ENCODE measurements at places on chromosomes 16 and 17. TPM values are rescaled to one million over a fixed set of nuclear protein-coding genes. Genes with fewer than 3 reads are reported as not detected.
A peak's percentile ranks its signal among the peaks of the same experiment; 100 is the strongest.

PRRT2 gene
- not detected for total RNA-seq

CD300LB gene
- total RNA-seq = not detected

NGFR gene
- total RNA-seq = not detected

PYDC1 gene
- not detected for total RNA-seq

TM4SF5 gene
- not detected for total RNA-seq

SREBF1 gene
- total RNA-seq = 71.5 TPM

TERF2IP gene
- 54.4 TPM for total RNA-seq

DNA sequence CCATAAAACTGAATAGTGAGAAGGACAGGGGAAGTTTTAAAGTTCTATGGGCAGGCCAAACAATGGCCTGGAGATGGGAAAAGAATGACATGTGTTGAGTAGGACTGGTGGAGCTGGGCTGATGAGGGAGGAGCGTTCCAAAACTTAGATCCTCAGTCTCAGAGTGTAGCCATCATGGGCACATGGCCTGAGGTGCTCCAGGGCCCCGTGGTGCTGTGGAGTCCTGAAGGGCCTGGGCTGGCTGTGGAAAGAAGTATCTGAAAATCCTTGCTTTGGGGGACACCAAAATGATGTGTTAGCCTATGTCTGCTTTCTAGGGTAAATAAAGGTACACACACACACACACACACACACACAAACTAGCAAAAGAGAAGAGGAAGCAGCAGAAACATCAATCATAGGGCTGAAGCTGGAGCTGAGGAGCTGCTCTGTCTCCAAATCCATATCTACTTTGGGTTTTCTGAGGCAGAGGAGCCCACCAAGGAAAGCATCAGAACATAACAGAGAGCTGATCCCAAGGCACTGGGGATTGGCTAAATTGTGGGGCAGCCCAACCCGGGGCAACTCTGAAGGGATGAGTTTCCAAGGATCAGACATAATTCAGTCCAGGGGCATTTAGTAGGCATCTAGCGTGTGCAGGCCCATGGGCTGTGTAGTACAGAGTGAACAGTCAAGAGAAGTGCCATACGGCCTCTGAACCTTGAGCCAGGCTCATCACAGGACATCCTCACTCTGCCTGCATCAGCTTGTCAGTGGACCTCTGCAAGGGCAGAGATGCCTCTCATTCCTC lies 85.2 kb downstream of the C16orf78 start:
- no peak for DNase-seq

- no peak for DNase-seq
Measured at GRCh38 chr16:80056324-80056723, 455.8 kb upstream of the MAF start.

DNA sequence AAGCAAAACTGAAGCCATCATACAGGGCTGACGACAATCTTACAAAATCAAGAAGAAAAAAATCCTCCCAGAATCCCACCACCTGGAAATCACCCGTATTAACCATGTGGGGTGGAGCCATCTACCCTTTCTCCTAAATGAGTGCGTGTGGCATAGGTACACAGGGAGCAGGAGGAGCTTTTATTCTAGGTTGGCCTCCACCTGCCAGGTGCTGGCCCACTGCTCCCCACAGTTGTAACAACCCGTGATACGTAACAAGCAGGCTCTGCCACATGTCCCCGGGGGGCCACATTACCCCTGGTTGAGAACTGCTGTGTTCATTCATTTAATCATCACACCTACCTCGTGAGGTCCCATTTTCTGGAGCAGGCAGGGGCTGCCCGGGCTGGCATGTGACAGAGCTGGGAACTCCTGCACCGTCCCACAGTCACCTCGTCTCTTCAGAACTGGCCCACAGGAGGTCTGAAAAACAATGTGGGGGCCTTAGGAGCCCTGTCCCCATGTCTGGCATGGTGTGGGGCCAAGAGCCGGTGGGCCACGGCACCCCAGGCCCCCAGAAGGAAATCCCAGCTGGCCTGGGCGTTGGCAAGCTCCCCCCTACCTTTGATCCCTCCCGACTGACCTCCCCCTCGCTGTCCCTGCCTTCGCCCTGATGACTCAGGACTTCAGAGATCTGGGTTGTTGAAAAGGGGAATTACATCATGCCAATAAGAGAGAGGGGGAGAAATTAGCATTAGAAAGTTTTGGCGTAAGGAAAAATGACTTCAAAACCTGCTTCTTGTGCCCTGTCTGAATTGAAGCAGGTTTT lies 12.9 kb downstream of the CMIP start:
- peak; percentile 64 for DNase-seq

- peak; percentile 58 for DNase-seq
Measured at GRCh38 chr16:30748634-30749445, 615 bp downstream of the PHKG2 start.

DNA sequence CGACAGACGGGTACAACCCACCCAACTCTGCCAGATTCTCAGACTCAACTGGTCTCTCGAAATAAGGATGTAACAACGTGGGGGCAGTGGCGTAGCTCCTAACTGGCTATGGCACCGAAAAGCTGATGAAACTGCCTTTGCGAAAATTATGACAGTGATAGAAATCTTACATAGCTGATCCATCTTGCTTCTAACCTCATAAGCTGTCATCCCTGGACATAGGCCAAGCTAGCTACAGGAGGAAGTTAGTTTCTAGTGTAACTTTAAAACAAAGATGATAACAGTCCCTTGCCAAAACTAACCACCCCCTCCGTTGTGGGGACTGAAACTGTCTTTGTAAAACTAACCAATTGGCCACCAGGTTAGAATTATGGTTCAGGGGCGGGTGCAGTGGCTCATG lies 220.1 kb downstream of the SLC39A11 start:
- DNase-seq = no peak

DNA sequence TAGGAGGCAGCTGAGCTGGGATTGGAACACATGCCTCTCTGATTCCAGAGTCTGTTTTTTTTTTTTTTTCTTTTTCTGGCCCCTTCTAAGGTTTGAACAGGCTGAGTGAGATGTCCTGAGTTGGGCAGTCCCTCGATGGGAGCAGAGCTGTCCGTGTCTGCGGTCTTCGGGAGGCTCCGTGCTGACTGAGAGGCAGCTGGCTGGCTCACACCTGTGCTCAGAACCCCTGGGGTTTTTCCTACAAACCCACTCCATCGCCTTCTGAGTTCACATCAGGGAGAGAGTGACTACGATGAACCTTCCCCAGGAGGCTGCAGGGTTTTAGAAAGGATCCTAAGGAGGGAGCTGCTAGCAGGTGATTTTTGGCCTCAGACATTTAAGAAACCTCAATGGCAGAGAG lies 92.5 kb downstream of the IRF8 start:
- DNase-seq = no peak

- peak; percentile 43 for DNase-seq
Measured at GRCh38 chr17:76032073-76032779, 5.1 kb upstream of the EVPL start.

- peak; percentile 68 for DNase-seq
Measured at GRCh38 chr16:85296859-85297660, 184.8 kb upstream of the CIBAR2 start.

GRCh38 chr16:8594149-8594666 lies 3.9 kb upstream of the TMEM114 start:
- DNase-seq = no peak

GRCh38 chr16:89257757-89258465 lies 40.4 kb downstream of the ZNF778 start:
- DNase-seq = no peak

DNA sequence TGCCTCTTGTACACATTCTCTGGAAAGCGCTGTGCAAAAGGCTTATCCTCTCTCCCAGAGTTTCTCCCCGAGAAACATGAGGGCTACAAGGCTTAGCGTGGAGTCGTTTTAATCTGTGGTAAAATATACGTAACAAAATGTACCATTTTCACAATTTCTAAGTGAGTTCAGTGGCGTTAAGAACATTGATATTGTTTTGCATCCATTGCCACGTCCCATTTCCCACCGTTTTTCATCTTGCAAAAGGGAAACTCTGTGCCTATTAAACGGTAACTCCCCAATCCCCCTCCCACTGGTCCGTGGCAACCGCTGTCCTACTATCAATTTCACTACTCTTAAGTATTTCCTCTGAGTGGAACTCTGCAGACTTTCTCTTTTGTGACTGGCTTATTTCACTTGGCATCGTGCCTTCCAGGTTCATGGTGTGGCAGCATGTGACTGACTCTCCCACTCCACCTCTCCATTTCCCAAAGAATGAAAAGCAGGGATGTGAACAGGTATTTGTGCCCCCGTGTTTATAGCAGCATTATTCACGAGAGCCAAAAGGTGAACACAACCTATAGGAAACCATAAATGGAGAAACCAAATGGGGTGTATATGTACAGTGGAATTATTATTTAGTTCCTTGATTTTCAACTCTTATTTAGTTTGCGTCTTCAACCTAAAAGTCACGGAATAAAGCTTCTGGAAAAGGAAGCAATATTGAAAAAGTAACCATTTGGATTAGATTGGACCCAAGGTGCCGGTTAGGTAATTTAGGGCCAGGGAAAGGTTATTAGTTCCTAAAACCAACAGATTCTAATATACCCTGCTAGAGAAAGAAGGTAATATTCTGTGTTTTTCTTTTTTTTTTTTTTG lies 1.1 kb upstream of the USP32 start:
- peak; percentile 80 for DNase-seq

GRCh38 chr17:43967251-43967875 lies 13.6 kb upstream of the PYY start:
- no peak for DNase-seq

DNA sequence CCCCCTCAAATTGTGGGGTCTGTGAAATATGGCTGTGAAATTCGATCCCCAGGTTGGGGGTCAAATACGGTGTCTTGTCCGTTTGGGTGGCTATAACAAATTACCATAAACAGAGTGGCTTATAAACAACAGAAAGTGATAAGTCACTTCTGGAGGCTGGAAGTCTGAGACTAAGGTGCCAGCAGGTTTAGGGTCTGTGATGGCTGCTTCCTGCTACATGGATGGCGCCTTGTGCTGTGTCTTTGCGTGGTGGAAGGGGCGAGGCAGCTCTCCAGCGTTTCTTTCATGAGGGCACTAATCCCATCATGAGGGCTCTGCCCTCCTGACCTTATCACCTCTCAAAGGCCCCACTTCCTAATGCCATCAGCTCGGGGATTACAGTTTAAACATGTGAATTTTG lies 120.0 kb downstream of the IRF8 start:
- DNase-seq = no peak

GRCh38 chr17:14458724-14459123 lies 157.8 kb downstream of the HS3ST3B1 start:
- DNase-seq = no peak

- DNase-seq = no peak
Measured at GRCh38 chr16:53755026-53755910, 51.3 kb downstream of the FTO start.

- no peak for DNase-seq
Measured at GRCh38 chr17:74558882-74559519, 8.3 kb downstream of the CD300H start.

DNA sequence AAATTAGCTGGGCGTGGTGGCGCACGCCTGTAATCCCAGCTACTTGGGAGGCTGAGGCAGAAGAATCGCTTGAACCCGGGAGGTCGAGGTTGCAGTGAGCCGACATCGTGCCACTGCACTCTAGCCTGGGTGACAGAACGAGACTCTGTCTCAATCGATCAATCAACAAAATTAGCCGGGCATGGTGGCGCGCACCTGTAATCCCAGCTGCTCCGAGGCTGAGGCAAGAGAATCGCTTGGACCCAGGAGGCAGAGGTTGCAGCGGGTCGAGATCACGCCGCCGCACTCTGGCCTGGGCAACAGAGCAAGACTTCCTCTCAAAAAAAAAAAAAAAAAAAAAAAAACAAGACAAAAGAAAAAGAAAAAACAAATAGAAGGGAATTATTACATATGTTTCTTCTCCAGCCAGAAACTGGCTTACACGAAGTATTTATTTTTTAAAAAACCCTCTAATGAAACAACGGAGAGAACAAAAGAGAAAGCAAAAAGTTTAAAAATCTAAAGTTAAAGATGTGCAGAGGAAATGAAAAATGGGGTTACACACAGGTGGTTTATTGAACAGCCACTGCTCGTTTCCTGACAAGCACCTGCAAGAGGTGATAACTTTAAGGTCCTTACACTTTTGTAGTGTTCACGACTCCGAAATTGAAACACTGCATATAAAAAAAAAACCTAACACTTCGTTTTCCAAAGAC lies 1.4 kb downstream of the SYNRG start:
- DNase-seq = peak; percentile 14

DNA sequence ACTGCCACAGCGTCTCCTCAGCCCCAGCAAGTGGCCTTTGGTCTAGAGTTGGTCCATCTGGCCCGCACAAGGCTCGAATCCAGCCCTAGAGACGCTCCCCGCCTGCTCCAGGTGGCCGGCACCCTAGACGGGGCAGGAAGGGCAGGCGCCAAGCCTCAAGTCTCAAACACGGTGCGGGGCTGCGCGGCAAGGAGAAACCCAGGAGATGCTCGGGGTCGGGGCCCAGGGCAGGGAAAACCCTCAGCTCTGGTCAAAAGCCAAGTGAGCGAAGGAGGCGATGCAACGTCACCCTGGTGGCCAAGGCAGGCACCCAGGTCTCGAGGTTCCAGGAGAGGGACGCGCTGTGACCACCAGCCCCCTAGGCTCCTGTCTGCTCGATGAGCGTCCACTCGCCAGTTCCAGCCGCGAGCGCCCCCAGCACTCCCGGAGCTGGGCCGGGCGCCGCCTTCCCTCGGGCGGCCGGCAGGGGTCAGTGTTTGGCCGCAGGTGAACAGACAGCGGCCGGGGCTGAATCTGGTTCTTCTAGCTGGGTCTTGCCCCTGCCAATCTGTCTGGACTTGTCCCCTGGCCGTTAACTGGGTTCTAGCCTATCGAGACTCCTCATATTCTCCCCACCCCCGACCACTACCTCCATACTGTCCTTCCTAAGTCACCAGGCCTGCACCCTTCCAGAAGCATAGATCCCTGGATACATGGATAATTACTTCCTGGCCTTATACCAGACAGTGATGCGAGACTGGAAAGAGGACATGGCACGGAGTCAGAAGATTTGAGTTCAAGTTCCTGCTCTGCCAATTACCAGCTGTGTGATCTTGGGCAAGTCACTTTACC lies 44.0 kb downstream of the PRAC1 start:
- peak; percentile 72 for DNase-seq

DNA sequence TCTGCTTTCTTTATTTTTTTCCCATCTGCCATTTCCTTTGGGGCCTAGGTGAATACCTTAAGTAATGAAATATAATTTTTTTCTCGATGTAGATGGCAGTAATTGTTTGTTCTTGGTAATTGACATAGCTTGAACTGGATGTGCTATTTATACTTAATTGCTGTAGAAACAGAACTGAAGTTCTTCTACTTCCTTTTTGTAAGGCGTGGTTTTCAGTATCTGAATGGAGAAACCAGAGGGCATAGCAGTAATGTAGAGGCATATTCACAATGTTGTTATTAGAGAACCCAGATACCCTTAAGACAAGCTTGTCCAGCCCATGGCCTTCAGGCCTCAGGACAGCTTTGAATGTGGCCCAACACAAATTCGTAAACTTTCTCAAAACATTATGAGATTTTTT lies 16.4 kb downstream of the ATP6V0A1 start:
- no peak for DNase-seq

GRCh38 chr16:10180771-10181163 lies 1.5 kb downstream of the GRIN2A start:
- DNase-seq = peak; percentile 28

Measured in dermis blood vessel endothelial cell (primary cell).